ENCODE measurements at places on chromosomes 4 and X.
A peak's percentile ranks its signal among the peaks of the same experiment; 100 is the strongest.

GRCh38 chrX:54891573-54891972, 29.1 kb upstream of the TRO start:
- DNase-seq, result peak; percentile 12

GRCh38 chr4:147901388-147901787, 169.5 kb downstream of the ARHGAP10 start:
- no peak for DNase-seq

- DNase-seq, result no peak
Observed at GRCh38 chr4:158111241-158111640, 61.6 kb downstream of the GASK1B start.

- no peak for DNase-seq
Observed at GRCh38 chr4:110120506-110120905, 77.9 kb downstream of the ELOVL6 start.

- no peak for DNase-seq
Observed at GRCh38 chr4:61638591-61638990, 438.5 kb downstream of the ADGRL3 start.

DNA sequence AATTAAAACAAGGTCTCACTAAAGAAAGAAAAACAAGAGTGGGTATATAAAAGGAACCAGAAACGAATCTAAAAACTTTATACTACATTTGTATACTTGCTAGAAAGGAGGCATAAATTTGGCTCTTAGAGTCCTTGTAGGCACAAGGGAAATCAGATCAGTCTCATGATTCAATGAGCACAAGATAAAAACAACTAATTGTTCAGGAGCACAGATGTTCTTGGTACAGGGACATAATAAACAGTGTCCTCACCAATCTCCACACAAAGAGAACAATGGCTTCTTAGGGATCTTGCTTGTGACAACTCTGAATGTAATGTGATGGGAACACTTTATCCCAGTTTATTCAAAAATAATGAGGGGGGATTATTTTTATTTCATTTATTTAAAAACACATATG, 28.3 kb downstream of the TMEM144 start:
- DNase-seq, result no peak

DNA sequence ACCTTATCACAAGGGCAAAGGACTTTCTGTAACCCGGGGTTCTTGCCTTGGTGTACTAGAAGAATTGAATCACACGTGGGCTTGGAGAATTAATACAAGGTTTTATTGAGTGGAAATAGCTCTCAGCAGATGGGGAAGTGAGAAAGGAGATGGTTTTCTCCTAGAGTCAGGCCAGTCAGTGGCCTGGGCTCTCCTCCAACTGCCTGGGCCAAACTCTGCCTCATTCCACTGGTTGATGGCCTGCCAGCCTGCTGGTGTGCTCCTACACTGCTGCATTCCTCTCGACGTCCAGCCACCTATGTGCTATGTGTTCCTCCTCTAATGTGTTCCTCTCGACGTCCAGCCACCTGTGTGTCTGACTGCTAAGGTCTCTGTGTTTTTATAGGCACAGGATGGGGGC, 35.3 kb upstream of the SPIN2A start:
- no peak for DNase-seq

GRCh38 chr4:47664051-47664826, 173.6 kb downstream of the CORIN start:
- no peak for DNase-seq

GRCh38 chrX:154396973-154397887, 947 bp upstream of the RPL10 start:
- DNase-seq, result no peak

- no peak for DNase-seq
Observed at GRCh38 chrX:118614150-118614549, 113.3 kb upstream of the IL13RA1 start.

- no peak for DNase-seq
Observed at GRCh38 chrX:133189195-133189594, 29.0 kb downstream of the TFDP3 start.

DNA sequence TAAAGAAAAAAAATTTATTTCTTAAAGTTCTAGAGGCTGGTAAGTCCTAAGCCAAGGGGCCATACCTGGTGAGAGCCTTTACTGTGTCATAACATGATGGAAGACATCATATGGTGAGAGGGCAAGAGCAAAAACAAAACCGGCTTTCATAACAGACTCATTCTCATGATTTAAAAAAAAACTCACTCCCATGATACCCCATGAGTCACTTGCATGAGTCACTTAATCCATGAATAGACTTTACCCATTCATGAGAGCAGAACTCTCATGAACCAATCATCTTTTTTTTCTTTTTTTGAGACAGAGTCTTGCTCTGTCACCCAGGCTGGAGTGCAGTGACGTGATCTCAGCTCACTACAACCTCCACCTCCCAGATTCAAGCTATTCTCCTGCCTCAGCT, 369.7 kb upstream of the DIAPH2 start:
- no peak for DNase-seq

- DNase-seq, result no peak
Observed at GRCh38 chr4:112633477-112634235, 3.1 kb downstream of the ZGRF1 start.

DNA sequence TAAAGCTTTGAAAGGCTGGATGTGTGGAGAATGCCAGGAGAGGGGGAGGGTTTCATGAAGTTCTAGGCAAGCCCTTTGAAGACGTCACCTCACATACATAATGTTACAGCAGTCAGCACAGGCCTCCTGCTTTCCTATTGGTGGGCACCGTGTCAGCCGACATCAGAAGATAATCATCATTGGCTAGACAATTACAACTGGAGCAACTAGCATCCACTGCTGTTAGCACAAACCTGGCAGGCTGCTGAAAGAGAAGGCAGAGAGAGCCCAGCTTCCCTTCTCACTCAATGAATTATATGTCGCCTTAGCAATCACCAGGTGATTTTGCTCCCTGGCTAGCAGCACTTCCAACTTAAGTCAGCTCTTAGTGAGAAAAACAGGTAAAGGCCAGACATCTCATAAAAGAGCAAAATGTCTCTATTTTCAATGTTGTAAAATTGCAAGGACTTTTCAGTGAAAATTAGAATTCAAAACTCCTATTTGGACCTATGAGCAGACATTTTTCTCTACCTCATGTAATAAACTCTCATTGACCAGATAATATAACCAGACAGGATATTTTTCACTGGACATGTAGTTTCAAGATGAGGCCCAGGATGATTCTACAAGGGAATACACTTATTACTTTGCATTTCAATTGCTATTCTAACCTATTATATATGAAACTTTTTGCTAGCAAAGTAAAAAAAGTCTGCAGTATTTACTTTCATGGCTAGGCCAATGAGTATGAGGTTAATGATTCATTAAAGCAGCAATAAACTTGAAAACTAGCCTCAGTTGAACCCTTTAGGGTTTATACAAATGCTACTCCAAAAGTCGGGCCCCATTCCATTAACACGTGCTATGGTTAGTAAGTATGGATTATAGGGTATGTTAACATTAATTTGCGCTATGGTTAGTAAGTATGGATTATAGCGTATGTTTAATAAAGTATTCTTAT, 4.3 kb downstream of the ELOVL6 start:
- DNase-seq, result peak; percentile 65

DNA sequence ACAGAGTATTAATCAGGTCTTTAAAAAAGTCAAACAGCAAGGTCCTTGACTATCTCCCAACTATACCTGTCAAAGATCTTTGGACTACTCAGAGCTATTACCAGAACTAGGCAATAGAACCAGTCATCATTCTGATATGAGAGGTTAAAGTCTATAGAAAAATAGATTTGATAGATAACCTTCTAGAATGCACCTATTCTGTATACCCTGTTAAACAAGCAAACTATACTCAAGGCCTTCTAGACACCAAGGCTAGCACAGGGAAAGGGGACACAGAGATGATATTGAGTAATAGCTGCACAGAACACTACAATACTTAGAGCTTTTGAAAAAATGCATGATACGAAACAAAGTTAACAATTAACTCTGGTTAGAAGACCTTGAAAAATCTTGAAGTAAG, 149.5 kb downstream of the NR3C2 start:
- no peak for DNase-seq

DNA sequence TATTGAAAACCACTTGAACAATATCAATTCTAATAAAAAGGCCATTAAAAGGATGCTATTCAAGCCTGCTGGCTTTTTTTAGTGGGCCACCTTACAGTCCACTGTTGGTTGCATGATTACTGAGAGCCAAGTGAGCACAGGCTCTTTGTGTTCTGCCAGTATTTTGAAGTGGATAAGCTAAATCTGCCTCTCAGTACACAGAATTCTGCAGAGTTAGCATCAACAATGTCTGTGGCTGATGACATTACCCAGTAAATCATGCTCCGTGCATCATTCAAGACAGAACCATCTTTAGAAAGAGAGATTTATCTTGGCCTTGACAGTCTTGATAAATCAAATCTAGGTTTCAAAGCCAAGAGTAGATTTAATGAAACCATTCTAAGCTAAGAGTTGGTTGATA, 119.0 kb upstream of the GNPDA2 start:
- no peak for DNase-seq

GRCh38 chrX:34350561-34351335, 218.6 kb upstream of the FAM47A start:
- no peak for DNase-seq

- no peak for DNase-seq
Observed at GRCh38 chrX:51891821-51892551, 1.4 kb upstream of the MAGED1 start.

GRCh38 chrX:125170459-125170858, 149.2 kb upstream of the TEX13C start:
- no peak for DNase-seq

DNA sequence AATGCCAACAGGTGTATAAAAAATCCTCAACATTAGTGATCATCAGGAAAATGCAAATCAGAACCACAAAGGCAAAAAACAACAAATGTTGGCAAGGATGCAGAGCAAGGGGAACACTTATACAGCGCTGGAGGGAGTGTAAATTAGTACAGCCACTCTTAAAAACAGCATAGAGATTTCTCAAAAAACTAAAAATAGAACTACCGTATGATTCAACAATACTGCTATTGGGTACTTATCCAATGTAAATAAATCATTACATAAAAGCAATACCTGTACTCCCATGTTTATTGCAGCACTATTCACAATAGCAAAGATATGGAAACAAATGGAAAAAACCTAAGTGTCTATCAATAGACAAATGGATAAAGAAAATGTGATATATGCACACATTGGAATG, 171.3 kb downstream of the SLC7A11 start:
- DNase-seq, result no peak

DNA sequence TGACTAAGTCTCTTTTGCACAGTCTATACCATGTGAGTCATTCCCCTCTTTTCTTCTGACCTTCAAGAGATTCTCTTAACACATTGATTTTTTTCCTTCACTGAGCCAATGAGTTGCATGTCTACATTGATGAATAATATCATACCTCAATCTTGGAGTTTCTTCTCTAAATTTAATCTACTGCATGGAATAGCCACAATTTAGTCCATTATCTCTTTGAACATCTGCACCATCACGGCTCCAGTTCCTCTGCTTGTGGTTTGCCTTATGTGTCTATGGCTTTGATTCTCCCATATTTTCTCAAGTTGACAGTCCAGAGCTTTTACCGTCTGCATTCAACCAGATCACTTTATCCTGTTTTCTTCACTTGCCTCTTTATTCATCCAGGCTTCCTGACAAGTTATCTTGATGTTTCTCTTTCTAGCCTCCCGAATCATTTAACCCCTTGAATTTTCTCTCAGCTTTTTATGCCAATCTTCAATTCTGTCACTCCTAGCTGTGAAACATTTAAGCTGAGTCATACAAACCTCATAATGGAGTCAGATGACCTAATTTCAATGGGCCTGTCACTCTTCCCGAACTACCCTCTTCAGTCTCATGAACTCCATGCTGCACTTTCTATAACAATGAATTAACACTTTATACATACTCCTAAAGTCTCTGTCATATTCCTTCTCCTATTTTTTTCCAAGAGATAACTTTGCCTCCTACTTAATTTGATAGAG, 222.3 kb downstream of the CPE start:
- DNase-seq, result no peak

GRCh38 chrX:8848911-8849310, 47.7 kb upstream of the FAM9A start:
- DNase-seq, result no peak

DNA sequence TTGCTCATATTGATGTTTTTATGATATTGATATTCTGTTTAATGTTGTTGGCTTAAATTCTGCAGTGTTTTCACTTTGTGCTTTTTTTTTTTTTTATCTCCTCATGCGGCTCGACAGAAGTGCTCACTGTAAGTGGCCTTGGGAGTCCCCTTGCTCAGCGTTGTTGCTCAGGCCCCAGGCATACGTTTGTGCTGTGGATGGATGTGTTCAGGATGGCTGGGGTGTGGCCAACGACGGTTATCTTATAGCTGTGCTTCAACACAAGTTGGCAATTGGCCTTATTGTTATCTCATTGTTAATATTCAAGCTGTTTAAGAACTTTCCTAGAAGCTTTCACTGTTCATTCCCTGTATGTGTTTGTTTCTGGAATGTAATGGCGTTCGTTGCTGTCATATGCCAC, 36.4 kb upstream of the CLCN4 start:
- DNase-seq, result no peak

GRCh38 chr4:165462009-165462408, 83.2 kb downstream of the CPE start:
- no peak for DNase-seq

- DNase-seq, result no peak
Observed at GRCh38 chr4:39616651-39617050, 22.0 kb downstream of the SMIM14 start.

DNA sequence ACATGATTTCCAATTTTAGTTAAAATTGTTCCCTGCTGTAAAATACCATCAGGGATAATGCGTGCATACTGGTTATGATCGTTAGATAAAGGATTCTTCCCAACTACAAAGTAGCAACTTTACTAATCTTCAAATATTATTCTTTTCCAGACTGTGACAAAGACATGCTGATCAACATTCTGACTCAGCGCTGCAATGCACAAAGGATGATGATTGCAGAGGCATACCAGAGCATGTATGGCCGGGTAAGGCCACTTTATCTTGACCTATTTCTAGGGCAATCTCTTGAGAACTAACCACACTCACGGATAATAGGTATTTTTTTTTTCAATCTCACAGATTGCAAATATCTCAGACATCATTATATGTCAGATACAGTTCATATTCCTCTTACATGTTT, 47.0 kb downstream of the ANXA10 start:
- no peak for DNase-seq

- DNase-seq, result peak; percentile 25
Observed at GRCh38 chr4:6546681-6547447, 28.1 kb upstream of the MAN2B2 start.

DNA sequence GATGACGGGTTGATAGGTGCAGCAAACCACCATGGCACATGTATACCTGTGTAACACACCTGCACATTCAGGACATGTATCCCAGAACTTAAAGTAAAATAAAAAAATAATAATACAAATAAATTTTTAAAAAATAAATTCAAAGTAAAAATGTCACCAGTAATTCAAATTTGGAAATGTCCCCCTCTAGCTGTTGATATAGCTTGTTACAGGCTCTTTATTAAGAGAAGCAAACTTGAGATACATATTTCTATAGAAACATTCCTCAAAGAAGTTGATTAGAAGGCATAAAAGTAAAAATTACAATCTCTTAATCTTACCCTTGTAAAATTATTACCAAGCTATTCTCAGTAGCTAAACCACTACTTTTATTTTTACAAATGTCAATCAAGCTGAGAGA, 1397.0 kb downstream of the FAM133A start:
- DNase-seq, result no peak

- DNase-seq, result no peak
Observed at GRCh38 chr4:1813915-1814314, 20.8 kb downstream of the FGFR3 start.
